ENCODE measurements at places on chromosomes 12 and 14.
A peak's percentile ranks its signal among the peaks of the same experiment; 100 is the strongest.

- no peak for DNase-seq
Measured at GRCh38 chr12:72610854-72611358, 338.7 kb downstream of the TRHDE start.

DNA sequence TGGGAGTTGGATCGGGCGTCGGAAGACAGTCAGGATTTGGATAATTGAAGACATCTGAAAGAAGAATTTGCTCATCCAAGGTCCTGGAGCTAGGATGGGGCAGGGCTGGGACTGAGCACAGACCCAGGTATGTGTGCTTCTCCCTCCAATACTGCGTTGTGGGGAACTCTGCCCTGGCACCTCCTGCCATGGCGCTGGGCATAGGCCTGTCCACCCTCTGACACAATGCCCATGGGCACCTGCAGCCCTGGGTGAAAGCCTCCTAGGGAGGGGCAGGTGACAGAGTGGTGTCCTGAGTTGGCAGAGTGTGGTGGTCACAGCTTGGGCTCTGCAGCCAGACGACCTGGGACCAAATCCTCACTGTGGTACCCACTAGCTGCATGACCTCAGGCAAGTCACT lies 53.3 kb downstream of the CALM1 start:
- no peak for DNase-seq

DNA sequence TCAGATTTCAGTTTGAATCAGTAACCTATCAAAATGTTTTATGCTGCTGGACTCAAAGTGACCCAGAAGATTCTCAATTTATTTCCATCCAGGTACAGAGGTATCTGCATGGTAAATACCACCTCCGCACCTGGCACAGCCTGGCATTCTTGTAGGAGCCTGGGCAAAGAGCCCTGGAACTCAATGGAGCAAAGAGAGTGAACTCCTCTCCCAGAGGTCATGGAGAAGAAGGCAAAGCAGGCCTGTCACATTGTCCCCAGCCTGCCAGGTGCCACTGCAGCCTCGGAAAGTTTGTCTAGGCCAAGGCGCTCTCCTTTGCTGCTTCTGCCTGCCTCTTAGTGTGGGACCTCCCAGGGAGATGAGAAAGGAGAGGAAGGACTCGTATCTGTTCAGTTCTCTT lies 319.8 kb downstream of the ZFP36L1 start:
- DNase-seq, result no peak

DNA sequence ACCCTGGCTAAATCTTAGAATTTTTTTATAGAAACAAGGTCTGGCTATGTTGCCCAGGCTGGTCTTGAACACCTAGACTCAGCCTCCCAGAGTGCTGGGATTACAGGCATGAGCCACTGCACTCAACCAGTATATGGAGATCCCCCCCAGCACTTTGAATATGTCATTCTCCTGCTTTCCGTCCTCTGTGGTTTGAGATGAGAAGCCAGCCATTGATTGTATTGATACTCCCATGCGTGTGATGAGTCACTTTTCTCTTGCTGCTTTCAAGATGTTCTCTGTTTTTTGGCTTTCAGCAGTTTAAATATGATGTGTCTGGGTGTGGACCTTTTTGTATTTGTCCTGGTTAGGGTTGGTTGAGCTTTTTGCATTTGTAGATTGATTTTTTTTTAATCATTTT lies 75.2 kb upstream of the DNM1L start:
- DNase-seq, result peak; percentile 70

DNA sequence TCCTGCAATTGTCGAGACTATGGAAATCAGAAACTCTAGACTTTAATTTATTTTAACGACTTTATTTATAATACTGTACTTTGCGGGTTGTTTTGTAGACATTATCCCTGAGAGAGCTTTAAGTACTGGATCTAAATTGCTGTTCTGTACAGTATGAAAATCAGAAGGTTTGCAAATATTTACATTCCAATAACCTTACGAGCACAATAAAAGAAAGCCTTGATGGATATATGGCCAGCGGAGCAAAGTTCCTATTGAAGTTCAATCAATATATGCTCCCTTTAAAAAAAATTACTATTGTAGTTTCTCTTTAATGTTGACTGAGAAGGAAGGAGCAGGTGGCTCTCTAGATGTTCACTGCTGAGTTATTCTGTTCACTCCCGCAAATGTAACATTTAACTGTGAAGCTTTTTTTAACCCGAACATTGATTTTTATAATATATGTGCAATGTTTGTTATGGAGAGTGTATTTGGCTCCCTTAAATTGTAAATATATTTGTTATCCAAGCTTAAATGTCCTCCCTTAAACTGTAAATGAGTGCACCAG lies 235.3 kb downstream of the PLCZ1 start:
- no peak for DNase-seq

DNA sequence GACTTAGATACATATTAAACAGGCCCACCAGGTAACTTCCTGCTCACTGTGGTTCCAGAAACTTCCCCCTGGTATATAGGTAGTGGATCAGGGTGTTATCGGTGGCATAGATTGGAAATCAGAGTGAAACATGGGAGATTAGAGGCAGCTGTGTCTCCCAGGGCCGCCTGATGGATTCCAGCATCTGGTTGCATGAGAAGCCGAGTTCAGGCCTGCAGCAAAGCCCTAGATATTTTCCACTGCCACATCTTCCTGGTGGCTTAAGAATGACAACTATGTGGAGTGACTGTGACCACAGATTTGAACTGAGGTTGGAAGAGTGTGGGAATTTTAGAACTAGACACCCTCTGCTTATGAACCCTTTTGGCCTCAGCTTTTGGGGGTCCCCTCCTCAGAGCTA lies 184.8 kb upstream of the NTF3 start:
- peak; percentile 77 for DNase-seq

DNA sequence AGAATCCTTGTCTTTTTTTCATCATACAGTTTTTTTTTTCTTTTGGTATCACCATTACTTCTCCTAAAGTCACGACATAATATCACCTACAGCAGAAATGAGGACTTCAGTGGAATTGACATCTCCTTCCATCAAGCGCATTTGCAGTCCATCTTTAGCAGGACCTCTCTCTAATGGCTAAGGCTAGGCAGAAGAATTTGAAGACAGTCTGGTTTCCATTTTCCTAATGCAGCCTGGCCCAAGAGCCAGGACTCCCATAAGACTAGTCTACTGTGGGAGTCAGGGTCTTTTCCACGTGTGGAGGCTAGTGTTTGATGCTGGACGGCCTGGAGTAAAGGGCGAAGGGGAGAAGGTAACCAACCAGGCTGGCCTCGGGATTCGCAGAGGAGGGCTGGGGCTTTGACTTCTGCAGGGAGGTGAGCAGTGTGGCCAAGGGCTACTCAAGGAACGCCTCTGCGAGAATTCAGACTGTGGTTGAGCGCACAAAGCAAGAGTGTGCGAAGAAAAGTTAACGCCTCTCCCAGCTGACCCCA lies 769 bp upstream of the ZNF740 start:
- DNase-seq, result peak; percentile 54

- no peak for DNase-seq
Measured at GRCh38 chr12:75623631-75624154, 112.3 kb upstream of the KRR1 start.

- DNase-seq, result no peak
Measured at GRCh38 chr12:94309373-94309772, 150.3 kb downstream of the CEP83 start.

DNA sequence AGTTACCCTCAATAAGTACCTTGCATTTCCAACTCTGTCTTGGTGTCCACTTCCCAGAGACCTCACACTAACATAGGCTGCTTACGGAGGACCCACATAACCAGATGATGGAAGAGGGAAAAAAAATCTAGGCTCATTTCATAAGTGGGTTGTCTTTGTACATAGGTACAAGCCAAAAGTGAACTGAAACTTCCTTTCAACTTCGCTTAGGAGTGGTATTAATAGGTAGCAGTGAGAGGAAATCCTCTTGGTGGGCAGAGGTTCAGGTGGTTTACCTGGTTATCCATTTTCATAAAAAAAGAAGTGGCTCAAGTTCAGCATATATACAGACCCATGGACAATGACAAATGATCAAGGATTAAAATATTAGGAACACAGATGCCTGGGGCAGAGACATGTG lies 35.8 kb upstream of the RNU6-7 start:
- no peak for DNase-seq

DNA sequence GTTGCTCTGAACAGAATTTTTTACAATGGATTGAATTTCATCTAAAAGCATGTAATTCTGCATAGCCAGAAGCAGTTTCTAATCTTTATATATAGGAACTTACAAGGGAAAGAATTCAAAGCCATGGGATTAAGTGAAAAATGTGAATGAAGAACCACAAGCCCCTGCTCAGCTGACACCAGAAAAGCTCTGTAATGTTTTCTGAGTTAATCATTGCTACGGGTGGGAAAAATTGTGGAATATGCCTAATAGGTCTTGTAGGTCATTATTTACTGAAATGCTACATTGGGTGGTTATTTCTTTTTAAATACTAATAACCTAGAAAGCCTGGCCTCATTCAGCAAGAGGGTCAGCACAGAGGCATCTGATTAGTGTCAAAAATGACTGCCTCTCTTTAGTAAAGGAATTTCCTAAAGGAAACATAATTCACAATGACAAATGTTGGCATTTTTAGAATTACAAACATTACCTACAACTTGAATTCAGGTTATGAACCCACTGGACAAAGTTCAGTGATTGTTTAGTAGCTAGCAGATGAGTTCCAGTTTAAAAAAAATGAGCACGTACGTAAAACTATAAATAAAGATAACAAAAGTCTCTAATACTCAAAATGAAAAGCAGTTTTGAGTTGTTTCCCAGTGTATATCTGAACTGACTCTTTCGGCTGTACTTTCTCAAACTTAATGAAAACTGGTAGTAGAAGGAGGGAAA lies 75.3 kb downstream of the BMP4 start:
- no peak for DNase-seq

DNA sequence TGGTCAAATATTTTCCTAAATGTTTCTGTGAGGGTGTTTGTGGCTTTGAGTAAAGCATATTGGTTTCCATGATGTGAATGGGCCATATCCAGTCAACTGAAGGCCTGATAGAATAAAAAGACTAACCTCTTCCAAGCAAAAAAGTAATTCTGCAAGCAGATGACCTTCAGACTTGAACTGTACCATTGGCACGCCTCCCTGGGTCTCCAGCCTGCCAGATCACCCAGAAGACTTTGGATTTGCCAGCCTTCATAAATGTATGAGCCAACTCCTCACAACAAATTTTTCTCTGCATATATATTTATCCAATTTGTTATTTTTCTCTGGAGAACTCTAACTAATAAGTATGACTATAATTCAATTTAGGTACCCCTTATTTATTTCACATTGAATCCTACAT lies 190.3 kb downstream of the KIF21A start:
- DNase-seq, result no peak

- DNase-seq, result no peak
Measured at GRCh38 chr12:25761356-25761755, 197.1 kb upstream of the RASSF8 start.

GRCh38 chr14:68518166-68518565 lies 274.7 kb downstream of the ZFP36L1 start:
- no peak for DNase-seq

DNA sequence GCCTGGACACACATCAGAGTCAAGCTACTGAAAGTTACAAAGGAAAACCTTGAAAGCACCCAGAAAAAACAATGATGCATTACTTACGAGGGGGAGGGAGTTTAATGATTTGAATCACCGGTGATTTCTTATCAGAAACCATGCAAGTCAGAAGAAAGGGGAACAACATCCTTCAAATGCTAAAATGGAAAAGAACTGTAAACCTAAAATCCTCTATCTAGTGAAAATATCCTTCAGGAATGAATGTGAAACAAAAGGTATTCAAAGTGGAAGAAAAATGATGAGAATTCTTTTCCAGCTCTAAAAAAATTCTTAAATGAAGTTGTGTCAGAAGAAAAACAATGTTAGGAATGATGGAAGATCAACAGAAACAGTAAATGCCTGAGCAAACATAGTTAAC lies 16.8 kb downstream of the SCAF11 start:
- peak; percentile 14 for DNase-seq

GRCh38 chr12:4449851-4450221 lies 4.2 kb upstream of the FGF6 start:
- DNase-seq, result no peak

DNA sequence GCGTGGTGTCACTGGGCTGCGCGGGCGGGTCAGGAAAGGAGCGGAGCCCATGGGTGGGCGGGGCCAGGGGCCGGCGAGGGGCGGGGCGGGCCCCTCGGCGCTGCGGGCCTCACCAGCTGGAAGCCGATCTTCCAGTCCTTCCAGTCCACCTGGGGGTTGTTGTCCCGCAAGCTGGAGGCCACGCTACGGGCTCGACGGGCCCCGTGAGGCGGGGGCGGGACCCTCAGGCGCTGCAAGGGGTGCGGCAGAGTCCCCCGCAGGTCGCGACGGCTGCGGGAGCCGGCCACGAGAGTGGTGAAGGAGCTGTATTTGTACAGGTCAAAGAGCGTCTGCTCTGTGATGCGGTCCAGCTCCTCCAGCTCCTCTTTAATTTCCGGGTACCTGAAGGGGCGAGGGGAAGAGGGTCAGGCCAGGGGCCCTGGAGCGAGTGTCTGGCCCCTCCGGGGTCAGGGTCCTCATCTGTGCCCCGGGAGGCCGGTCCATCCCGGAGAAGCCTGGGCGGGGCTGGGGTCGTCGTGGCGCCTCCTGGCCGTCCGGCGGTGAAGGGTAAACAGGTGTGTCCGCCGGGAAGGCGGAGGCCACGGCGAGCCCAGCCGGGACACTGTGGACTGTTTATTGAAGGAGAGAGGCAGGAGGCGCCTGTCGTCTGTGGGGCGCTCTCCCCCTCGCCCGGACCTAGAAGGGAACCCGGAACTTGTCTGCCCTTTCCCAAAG lies 11.9 kb downstream of the SCNN1A start:
- DNase-seq, result peak; percentile 98

DNA sequence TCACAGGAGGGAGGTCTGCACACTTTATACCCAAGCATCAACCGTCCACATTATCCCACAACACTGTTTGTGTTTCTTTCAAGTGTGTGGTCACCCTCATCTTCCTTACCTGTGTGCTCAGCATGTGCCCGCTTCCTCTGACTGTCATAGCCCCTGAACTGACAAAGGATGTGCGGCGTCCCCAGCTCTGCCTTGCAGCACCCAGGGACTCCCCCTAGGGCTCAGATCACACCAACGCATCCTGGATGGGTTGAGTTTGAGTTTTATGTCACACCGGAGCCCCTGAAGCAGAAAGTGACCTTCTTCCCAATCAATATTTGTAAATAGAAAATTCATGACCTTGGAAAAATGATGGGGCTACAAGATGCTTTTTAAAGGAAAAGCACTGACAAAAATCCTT lies 770.7 kb upstream of the TMEM132C start:
- DNase-seq, result no peak

GRCh38 chr12:68871921-68872320 lies 61.0 kb downstream of the CPM start:
- DNase-seq, result no peak

DNA sequence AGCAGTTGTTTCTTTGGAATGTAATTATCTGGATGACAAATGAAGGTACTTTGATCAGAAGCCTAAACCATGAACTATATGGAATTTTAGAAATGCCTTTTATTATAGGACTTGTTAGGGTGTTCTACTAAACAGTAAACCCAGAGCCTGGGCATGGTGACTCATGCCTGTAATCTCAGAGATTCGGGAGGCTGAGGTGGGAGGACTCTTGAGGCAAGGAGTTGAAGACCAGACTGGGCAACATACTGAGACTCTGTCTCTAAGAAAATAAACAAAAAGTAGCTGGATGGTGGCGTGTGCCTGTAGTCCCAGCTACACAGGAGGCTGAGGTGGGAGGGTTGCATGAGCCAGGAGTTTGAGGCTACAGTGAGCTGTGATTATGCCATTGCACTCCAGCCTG lies 23.9 kb downstream of the PALS1 start:
- DNase-seq, result no peak
